ENCODE measurements at places on chromosomes 11 and 22.

DNA sequence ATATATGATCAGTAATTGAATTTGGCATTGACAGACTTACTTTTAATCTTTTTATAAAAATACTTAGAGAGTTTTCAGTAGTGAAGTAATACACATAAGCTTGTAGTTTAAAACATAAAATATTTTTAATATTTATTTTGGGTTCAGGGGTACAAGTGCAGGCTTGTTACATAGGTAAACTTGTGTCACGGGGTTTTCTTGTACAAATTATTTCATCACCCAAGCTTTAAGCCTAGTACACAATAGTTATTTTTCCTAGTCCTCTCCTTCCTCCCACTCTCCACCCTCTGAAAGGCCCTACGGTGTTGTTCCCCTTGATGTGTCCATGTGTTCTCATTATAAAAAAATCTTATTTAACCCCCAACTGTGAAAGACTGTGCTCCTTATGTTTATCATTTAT lies 1397.8 kb upstream of the RAG2 start:
- no peak for DNase-seq

GRCh38 chr11:132125988-132126871 lies 755.8 kb downstream of the NTM start:
- peak; percentile 61 for DNase-seq

GRCh38 chr11:133943950-133944698 lies 12.6 kb downstream of the IGSF9B start:
- DNase-seq: no peak

DNA sequence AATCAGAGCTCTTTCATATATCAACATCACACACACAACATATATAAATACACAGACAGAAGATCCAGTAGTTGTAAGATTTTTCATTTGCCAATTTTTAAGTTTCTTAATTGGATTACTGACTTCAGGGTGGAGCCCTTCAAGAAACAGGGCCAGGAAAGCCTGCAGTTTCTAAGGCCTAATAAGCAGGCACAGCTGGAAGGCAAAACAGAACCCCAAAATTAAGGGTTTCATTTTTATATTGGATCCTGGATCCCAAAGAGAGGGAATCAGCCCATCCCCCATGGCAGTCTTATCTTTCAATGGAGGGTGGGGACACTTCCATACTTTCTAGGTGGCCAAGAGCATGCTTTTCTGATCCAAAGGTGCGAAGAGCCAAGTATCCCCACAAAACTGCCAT lies 4.7 kb upstream of the C1QTNF6 start:
- DNase-seq: no peak

DNA sequence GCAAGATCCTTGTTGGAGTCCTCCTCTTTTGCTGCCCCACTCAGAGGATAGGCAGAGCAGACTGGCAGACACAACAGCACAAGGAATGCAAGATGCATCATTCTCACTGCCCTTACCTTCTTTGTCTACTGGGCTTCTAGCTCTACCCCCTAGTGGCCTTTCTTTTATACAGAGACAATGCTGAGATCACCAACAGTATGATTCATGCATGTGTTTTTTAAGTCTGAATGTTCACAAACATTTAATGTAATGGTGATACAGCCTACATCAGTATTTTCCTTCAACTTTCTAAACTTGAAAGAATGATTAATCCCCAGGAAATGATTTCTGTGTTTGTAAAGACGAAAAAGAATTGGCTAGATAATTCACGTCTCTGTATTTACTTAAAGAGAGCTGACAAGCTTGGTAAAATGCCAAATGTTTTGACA lies at the start of gene MMP10:
Gene MMP10, minus strand, starts transcription at position 138 of the 428 bp plus-strand sequence. Its CDS starts 37 bp downstream, at position 101.
- peak; percentile 74 for DNase-seq

DNA sequence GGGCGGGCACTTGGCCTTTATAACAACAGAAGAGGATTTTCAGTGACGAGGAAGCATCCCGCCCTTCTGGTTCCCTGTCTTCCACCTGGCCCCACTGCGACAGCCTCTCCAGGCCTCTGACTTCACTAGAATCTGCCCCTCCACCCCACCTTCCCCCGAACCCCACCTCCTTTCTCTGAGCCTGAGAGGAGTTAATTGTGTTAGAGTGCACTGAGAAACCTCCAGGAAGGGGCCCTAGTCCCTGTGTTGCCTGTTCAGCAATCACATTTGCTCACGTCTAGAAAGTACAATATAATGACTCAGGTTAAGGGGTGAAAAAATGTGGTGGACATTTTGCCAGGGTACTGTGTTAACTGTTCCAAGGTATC lies 38.8 kb downstream of the PTPRJ start:
- DNase-seq: no peak

DNA sequence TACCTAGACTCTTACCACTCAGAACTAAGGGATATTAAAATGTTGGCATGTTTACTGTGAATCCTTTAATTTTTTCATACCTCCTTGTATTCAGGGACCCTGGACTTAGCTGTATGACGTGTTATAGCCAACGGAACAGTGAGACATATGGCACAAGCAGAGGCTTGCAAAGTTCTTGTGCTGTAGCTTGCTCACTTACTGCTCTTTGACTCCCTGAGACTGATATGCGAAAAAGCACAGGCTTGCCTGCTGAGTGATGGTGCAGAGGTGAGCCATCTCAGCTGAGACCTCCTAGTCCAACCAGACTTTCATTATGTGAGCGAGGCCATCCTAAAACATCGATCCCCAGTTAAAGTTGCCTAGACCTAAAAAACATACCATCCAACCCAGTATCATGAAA lies 811.0 kb downstream of the METTL15 start:
- no peak for DNase-seq

GRCh38 chr22:17729561-17729960 lies 44.7 kb downstream of the BID start:
- DNase-seq: no peak
